Stimulated activated naive B cell treated with anti-CD40 and anti-IgM and Interleukin-4, amounts not matched to agents 10 μg/mL and 1 μg/mL and 100 μg/mL, for 72 hours (primary cell): ENCODE measurements at places on chromosomes 5 and 9.

GRCh38 chr5:122863240-122863639, 17.8 kb downstream of the SNX24 start:
- no peak for DNase-seq

- no peak for DNase-seq
Measured at GRCh38 chr5:145203193-145203592, 631.9 kb downstream of the PRELID2 start.

DNA sequence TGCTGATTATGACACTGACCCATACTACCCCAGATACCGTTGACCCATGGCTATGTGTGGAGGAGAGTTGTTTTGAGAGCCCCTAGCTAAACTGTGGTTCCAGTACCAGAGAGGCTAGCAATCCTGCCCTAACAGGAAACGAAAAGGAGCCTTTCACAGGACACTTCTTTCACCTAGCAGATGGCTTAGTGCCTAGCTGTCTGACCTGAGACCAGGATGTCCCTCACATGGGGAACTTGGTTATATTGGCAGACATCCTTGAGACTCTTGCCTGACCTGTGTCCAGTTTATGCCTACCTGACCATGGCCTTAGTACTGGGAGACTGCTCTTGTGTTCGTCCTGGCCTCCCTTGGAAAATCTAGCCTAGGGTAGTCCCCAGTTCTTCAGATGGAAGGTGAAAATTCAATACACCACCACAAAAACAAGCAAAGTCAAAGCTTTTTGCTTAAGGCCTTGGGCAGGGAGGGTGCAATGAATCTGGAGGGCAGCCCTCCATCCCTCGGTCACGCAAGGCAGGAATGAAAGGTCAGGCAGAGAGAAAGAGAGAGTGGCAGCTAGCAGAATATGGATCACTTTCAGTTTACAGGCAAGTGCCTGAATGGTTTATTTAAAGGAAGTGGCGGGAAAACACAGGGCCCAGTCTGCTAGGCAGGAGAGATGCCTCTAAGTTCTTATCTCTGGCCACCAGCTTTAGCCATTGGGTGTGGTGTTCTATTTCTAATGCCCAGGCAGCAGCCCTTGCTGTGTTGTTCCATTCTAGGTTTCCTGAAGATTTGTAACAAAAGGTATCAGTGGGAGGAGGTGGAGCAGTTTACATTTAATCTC, 16.4 kb upstream of the ZNF474 start:
- no peak for DNase-seq

DNA sequence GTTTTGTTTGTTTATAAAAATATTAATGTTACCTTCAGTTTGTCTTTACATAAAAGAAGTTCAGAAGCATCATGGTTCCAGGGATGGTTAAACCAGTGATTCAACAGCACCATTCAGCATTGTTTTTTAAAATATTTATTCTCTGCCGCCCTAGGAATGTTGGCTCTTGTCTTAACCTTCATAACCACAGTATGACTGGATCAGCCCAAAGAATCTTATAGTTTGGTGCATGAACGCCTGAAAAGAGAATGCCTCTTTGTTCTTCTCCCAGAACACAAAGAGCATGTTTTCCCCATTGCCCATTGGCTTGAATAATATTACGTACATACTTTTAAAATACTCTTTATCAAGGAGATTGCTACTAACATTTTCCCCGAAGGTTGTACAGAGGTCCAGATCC, 413.4 kb downstream of the ANXA1 start:
- DNase-seq = no peak

GRCh38 chr5:55104036-55104772, 1.8 kb downstream of the GZMA start:
- no peak for DNase-seq
